ENCODE measurements at places on chromosomes 2 and 18.

DNA sequence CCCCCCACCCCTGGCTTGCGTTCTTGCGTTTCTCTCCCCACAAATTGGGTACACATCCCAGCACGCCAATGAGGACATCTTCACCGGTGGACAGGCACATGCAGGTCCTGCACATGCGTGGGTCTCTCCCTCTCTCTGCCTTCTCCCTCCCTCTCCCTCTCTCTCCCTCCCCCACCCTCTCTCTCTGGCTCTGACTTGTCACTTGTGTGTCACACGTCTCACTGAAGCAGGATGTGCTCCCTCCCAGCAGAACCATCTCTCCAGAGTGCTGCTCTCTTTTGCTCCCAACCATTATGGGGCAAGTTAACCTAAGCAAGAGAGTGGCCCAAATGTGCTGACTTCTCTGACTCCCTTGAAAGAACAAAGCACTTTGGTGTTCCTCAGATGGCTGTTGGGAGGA is 120.8 kb upstream of the CAB39 start:
- no peak for DNase-seq

- no peak for DNase-seq
Measured at GRCh38 chr2:118755901-118756300, 91.5 kb downstream of the EN1 start.

GRCh38 chr18:58541789-58542425 is 87.0 kb downstream of the ALPK2 start:
- DNase-seq = peak; percentile 99

DNA sequence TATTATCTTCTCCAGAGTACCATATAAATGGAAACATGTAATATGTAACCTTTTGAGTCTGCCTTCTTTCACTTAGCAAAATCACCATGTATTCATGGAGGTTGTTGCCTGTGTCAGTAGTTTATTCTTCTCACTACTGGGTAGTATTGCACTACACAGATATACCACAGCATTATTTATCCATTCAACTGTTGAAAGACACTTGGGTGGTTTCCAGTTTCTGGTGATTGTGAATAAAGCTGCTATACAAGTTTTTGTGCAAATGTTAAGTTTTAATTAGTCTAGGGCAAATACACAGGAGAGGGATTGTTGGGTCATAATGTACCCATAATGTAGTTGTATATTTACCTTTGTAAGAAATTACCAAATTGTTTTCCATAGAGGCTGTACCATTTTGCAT is 29.6 kb upstream of the RPRD1A start:
- DNase-seq = no peak

GRCh38 chr2:102224824-102225739 is 38.3 kb downstream of the IL1RL2 start:
- no peak for DNase-seq

GRCh38 chr18:10049747-10050146 is 135.9 kb downstream of the VAPA start:
- DNase-seq = no peak

DNA sequence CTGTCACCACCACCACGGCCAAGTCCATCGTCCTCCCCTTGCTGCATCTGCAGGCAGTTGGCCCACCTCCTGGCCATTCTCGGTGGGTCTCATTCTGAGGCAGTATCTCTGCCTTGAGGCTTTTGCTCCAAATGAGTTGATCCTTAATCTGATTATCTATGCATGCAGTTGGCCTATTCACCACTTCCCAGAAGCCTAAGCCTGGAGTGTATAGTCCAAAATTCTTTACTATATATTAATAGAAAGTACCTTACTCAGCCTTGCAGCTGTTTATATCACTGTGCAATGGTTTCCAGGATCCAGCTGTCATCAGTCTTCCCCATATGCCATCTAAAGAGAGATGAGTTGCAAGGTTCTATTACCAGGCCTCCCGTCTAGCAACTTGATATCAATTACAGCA is 292.4 kb downstream of the SS18 start:
- no peak for DNase-seq

DNA sequence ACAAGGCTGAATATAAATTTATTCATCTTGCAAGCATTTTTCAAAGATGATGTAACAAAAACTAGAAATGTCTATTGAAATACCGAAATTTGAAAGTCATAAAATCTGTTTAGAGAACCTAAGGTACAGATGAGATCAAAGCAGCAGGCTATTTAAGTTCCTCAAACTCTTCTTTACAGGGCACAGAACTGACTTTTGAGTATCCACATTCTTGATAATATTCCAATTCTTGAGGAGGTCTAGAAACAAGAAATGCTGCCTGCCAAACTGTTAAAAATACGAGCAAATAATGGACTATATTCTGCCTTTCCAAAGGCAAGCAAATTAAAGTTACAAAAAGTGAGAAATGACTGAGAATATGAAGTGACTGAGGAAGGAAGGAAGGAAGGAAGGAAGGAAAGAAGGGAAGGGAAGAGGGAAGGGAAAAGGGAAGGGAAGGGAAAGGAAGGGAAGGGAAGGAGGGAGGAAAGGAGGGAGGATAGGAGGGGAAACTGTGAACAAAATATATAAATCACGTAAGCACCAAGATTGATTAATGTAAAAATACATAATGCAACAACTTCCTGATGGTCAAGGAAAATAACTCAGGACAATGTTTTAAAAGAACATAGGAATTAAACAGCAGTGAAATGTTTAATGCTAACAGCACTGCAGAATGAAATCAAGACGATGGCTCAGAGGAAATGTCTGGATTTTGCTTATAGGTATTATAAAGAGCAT is 248.9 kb upstream of the HNRNPA3 start:
- no peak for DNase-seq

DNA sequence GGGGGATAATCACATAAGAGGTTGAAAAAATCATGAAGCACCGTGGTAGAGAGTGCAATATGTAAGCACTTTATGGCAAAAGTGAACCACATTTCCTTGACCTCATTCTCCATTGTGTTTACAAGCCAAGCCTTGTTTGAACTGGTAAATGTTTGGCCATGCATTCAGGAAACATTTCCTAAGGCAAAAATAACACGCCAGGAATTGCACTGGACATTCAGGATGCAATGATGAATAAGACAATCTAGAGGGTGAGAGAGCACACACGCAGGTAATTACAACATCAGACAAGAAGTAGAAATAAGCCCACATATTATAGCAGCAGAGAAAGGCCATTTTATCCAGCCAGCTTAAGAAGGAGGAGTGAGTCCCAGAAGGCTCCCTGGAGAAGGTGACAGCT is 218.0 kb upstream of the OSR1 start:
- peak; percentile 92 for DNase-seq

GRCh38 chr18:25957017-25957416 is 133.4 kb downstream of the SS18 start:
- DNase-seq = no peak

DNA sequence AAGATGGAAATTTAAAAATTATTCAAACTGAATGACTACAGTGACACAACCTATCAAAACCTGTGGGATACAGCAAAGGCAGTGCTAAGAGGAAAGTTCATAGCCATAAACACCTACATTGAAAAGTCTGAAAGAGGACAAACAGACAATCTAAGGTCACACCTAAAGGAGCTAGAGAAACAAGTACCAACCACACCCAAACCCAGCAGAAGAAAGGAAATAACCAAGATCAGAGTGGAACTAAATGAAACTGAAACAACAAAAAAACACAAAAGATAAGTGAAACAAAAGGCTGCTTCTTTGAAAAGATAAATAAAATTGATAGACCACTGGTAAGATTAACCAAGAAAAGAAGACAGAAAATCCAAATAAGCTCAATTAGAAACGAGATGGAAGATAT is 247.2 kb upstream of the ZNF804A start:
- DNase-seq = no peak

DNA sequence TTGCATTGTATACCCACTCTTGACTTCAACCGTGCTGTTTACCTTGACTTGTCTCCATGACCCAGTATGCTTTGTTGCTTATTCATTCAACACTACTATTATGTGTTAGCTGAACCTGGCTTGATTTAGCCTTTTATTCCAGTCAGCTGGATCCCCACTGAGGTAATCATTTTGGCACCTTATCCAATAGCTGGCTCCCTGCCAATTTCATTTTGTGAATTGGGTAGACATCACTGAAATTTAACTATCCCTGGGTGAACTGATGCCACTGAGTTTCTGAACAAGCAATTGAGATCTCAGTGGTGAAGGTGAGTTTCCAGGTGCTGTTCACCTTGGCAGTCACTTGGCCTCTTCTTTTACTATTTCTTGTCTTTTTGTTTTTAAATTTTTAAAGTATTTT is 584.3 kb downstream of the ADCYAP1 start:
- DNase-seq = no peak

DNA sequence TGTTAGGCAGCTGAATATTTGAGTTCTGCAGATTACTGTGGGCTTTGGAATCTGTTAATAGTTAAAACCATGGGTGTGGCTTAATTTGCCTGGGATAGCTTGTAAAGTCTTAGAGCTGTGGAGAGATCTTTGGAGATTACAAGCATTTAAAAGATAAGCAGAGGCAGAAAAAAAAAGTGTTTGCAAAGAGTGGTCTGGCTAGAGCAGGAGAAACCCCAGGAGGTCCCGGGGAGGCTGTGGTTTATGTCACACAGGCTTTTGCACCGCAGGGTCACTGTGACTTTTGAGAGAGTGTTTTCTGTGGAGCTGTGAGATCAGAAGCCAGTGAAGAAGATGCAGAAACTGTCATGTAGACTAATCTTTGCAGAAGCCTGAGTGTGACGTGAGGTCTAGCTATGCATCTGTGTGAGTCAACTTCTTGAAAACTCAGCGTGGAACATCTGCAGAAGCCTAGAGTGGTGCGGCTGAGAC is 49.0 kb downstream of the SETBP1 start:
- DNase-seq = peak; percentile 63
